ENCODE measurements at places on chromosomes 13 and 19.

DNA sequence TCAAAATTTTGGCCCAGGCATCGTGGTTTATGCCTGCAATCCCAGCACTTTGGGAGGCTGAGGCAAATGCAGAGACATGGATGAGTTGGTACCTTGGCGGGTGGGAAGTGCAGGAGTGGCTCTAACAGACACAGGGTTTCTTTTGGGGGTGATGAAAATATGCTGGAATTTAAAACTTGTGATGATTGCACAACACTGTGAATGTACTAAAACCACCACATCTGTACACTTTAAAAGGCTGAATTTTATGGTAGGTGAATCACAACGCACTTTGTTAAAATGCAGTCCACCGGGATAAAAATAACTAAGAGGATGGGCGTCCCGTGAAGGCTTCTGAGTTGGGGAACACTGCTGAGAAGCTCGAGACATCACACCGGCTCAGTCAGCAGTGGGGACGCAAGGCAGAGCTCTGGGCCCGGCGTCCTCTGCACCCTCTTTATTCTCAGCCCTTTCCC lies 47.1 kb downstream of the MLLT1 start:
- no peak for DNase-seq

GRCh38 chr13:35810321-35810720 lies 320.9 kb downstream of the DCLK1 start:
- no peak for DNase-seq

- DNase-seq: no peak
Observed at GRCh38 chr19:13768510-13768909, 4.2 kb downstream of the MRI1 start.

DNA sequence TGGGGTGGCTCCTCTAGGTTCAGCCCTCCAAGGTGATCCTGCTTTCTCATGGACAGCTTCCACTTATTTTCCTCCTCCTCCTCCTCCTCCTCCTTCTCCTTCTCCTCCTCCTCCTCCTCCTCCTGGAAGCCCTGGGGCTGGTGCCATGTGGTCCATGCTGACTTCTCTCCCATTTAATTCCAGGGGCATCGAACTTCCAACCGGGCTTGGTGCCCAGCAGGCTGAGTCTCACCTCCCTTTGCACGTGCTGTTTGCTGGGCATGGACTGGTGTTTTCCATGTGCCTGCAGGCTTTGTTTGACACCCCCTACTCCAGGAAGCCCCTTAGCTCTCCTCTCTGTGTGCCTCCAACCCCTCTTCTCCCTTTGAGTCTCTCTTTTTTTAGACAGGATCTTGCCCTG lies 3.7 kb downstream of the MAST3 start:
- DNase-seq: no peak

GRCh38 chr19:21260164-21260847 lies 68.9 kb downstream of the ZNF708 start:
- no peak for DNase-seq

GRCh38 chr13:46166224-46166584 lies 15.8 kb downstream of the LCP1 start:
- no peak for DNase-seq

Data from neural progenitor cell (in vitro differentiated cells).